HAP-1 (cell line): ENCODE measurements at places on chromosomes 6 and 20.

- peak; percentile 38 for DNase-seq
Observed at GRCh38 chr20:58655328-58656107, 4.4 kb downstream of the STX16 start.

DNA sequence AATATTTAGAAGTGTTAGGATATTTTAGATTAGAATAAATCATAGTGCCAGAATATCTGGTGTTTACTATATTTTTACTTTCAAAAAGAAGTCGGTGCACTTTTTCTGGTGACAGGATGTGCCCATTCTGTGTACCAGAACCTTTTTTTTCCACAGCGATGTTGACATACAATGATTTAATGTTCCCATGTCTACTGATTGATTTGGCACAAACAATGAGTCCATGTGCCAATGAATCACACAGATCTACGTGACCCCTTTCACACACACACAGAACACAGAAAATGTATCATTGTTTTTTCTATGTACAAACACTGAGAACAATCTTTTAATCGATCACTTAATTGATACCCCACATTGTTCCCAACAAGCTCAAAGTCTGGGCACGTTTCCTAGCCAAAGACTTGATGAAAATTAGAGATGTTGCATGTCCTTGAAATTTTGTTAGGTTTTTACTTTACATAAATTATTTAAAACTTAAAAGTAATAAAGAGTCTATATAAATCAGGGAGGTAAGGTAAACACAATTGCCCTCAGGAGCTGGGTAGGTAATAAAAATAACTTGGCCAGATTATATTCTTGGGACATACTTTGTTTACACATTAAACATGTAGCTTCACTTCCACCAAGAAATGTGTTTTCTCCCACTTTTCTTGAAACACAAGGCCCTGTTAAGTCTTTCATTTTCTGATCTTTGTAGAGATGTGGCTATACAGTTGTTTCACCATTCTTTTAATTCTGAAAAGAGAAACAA, 36.4 kb upstream of the SOX4 start:
- DNase-seq = no peak

DNA sequence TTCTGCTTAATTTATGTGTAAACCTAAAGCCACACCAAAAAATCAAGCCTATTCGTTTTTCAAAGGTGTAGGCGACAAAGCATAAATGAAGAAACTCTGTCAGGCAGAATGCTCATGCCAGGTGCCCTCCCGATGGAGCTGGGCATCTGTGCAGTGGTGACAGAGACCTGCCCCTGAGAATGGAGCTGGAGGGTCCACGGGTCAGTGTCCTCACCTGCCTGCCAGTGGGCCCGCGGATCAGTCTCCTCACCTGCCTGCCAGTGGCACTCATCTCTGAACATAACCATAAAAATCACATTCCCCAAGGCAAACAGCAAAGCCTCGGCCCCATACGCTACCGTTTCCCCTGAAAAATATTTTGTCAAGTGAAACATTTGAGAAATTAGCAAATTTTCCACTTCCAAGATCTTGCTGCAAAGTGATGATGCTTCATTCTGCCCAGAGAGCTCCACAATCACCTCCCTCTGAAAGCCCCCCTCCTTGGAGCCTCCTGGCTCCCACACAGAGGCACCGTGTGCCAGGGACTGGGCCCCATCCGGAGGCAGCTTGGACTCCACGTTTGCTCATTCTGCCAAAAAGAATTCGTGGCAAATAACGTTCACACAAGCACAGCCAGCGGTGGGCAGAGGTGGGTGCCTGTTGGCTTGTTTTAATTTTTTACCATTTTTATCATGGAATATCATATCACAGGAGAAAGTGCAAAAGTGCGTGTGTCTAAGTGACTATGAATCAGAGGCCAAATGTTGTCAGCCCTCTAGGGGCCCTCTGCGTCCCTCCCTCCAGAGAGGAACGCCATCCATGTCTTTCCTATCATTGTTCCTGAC, 88.8 kb downstream of the YTHDF1 start:
- no peak for DNase-seq

DNA sequence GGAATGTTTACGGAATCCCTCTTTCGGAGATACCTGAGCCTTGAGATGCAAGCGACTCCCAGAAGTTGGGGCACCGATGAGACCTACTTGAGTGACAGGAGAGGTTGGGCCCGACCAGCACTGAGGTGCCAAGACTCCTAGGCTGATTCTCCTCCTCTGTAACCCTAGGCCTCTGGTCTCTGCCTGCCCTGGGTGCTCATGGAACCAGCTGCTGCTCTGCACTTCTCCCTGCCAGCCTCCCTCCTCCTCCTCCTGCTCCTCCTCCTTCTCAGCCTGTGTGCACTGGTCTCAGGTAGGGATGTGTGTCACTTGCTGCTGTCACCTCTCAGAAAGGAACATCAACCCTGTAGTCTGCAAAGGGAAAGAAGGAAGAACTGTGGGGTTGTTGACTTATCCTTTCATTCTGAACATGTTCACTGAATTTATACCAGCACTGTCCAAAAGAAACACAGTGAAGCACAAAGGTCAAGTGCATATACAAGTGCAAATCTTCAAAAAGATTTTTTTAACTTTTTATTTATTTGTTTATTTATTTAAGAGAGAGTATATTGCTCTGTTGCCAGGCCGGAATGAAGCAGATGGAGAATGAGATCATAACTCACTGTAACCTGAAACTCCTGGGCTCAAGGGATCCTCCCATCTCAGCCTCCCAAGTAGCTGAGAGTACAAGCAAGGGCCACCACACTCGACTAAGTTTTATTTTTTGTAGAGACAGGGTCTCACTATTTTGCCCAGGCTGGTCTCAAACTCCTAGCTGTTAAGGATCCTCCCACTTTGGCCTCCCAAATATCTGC, 913 bp downstream of the BTN2A2 start:
- peak; percentile 39 for DNase-seq

DNA sequence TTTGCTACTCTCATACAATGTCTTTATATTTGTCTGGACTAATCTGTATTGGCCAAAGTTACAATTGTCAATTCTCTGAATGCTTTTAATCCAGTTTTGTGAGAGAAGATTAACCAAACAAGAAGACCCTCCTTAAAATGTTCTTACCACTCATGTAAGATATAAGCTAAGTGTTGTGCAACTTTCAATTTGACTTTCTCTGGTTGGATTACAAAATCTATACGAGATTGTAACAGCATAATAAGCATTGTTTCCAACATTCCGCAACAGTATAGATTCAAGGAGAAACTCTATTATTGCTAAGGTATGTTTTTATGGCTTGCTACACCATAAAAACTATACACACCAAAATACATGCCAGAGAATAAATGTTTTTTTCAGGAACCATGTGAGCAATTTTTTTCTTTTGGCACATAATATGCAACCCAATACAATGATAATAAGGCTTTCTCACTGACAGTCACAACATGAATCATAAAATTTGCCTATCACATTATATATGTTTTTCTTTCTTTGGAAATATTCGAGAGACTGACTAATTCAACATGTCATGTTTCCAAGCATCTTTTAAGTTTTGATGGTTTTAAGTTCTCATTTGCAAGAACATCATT, 12.2 kb upstream of the TRPC4AP start:
- no peak for DNase-seq

DNA sequence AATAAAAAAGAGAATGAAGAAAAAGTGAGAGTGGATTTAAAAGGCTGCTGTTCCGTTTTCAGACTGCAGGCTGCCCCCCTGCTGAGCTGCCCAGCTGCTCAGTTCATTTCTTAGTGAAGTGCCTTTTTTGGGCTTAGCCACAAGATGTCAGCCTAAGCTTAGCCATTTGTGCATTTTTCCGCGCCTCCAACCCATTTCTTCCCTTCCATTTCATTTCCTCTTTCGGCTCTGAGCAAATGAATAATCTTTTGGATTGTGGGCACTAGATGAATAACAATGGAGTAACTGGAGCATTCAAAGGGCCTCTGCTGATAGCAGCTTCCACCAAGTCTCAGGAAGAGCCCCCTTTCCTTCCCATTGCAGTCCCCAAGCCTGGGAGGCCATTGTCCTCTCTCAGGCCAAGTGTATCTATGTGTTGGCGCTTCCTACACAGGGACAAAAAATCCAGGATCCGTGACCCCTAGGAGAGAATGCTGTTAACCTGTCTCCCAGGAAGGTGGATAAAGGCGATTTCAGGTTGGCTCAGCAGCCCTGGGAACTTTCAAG, 83.5 kb upstream of the SPTLC3 start:
- DNase-seq = peak; percentile 85
